Progenitor cell of endocrine pancreas (in vitro differentiated cells): ENCODE measurements at places on chromosomes 13 and 19. TPM values are rescaled to one million over a fixed set of nuclear protein-coding genes. Genes with fewer than 3 reads are reported as not detected.

PLK5 gene
- 0.26 and 0.38 TPM in 2 replicates for total RNA-seq

ZNF613 gene
- 14.0 and 15.8 TPM in 2 replicates for total RNA-seq

ZNF497 gene
- total RNA-seq, result 11.7 and 13.4 TPM in 2 replicates

CGB7 gene
- total RNA-seq, result 0.38 and 0.80 TPM in 2 replicates

UCHL3 gene
- 39.6 and 43.0 TPM in 2 replicates for total RNA-seq

MRPL4 gene
- total RNA-seq, result 51.7 and 52.9 TPM in 2 replicates

DNA sequence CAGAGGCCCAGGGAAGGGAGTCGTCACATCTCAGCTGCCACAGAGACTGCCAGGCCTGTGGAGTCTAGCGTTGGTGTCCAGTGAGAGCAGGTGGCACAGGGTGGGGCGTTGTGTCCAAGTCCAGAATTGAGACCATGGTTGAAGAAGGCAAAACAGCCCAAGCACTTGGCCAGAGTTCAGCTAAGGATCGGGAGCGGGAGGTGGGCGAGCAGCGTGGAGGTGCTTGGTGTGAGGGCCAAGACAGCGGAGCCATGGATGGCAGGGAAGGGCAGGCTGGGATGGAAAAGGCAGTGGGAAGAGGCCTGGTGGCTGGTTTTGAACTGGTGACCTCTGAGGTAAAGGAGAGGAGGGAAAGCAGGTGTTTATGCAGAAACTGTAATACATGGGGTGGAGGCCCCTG, 8.0 kb downstream of the IGFLR1 start:
- no peak overlapping the region for H3K27ac ChIP-seq
- no peaks in the 10 kb centered on the region for H3K27me3 ChIP-seq
- H3K4me1 ChIP-seq, result no peaks in the 10 kb centered on the region
- H3K4me3 ChIP-seq, result no peak overlapping the region
- H3K36me3 ChIP-seq, result peaks cover 32% of the 10 kb centered on the region
- no peak for DNase-seq

GRCh38 chr13:32902874-32903273, 113.3 kb upstream of the KL start:
- no peak for DNase-seq
- H3K36me3 ChIP-seq, result no peaks in the 10 kb centered on the region
- no peaks in the 10 kb centered on the region for H3K4me1 ChIP-seq
- H3K27ac ChIP-seq, result no peak overlapping the region

GRCh38 chr13:80684217-80684991, 343.5 kb upstream of the SPRY2 start:
- DNase-seq, result no peak
- no peaks in the 10 kb centered on the region for H3K27me3 ChIP-seq
- no peak overlapping the region for H3K27ac ChIP-seq
- H3K36me3 ChIP-seq, result peaks cover 4% of the 10 kb centered on the region
- peaks cover under 1% of the 10 kb centered on the region for H3K4me1 ChIP-seq

DNA sequence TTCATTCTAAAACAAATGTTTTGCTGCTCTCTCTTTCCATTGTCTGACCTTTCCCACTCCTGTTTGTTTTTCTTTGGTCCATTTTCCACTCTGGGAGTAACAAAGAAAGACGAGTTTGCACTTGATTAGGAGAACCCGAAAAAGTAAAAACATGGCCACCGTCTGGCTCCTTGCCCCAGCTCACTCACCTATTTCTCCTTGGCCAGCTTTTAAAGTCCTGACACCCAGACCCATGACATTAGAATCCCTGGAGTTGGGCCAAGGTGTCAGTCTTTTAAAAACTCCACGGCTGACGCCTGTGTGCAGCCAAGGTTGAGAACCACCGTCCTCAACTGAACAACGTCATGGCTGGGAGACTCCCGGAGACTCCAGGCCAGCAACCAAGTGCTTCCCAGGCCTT, 63.6 kb upstream of the FLT1 start:
- H3K4me1 ChIP-seq, result peaks cover 2% of the 10 kb centered on the region
- H3K36me3 ChIP-seq, result no peaks in the 10 kb centered on the region
- H3K27me3 ChIP-seq, result peaks cover 10% of the 10 kb centered on the region
- no peak overlapping the region for H3K4me3 ChIP-seq
- no peak for DNase-seq

DNA sequence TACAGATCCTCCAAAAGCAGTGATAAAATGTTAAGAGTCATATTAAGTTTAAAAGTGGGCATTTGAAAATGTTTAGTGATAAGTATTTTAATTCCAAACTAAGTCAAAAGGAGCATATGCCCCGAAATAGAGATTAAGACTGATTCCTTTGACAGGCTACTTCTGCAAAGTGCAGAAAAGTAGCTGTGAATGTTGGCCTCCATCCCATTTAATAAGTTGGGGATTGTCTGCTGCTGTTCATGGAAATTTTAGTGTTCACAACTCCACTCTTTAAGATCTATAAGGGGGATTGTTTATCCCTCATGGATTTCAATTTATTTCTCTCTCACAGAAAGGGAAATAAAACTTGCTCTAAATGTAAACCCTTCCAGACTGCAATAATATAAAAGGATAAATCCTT, 278.3 kb downstream of the KCTD12 start:
- peaks cover 26% of the 10 kb centered on the region for H3K27me3 ChIP-seq
- peaks cover 5% of the 10 kb centered on the region for H3K4me1 ChIP-seq
- DNase-seq, result no peak
- H3K36me3 ChIP-seq, result no peaks in the 10 kb centered on the region
- no peak overlapping the region for H3K27ac ChIP-seq

DNA sequence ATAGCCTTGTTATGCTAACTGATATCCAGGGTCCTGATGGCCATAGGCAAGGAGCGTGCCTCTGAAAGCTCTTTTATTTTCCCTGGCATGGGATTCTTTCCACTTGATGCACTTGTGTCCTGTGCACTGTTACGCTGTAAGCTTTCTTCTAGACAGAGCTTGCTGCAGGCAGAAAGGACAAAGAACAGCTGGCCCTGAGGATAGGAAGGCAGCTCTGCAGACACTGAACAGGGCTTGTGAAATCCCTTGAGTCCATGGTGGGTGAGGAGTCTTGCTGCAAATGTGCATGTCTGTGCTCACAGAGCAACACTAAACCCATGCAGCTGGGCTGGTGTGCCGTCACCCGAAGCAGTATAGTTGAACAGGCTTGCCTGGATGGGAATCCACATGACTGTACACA, 126.6 kb downstream of the AKAP11 start:
- H3K4me1 ChIP-seq, result no peaks in the 10 kb centered on the region
- no peak for DNase-seq
- H3K27me3 ChIP-seq, result peaks cover 9% of the 10 kb centered on the region
- H3K27ac ChIP-seq, result no peak overlapping the region
- H3K4me3 ChIP-seq, result no peak overlapping the region

- no peak for DNase-seq
- no peak overlapping the region for H3K4me3 ChIP-seq
- H3K27me3 ChIP-seq, result no peaks in the 10 kb centered on the region
- H3K4me1 ChIP-seq, result peaks cover 4% of the 10 kb centered on the region
Measured at GRCh38 chr13:60410299-60410698, 13.3 kb downstream of the TDRD3 start.

- H3K4me3 ChIP-seq, result no peak overlapping the region
- peaks cover 1% of the 10 kb centered on the region for H3K4me1 ChIP-seq
- H3K27ac ChIP-seq, result no peak overlapping the region
Measured at GRCh38 chr13:32830336-32831031, 185.7 kb upstream of the KL start.

DNA sequence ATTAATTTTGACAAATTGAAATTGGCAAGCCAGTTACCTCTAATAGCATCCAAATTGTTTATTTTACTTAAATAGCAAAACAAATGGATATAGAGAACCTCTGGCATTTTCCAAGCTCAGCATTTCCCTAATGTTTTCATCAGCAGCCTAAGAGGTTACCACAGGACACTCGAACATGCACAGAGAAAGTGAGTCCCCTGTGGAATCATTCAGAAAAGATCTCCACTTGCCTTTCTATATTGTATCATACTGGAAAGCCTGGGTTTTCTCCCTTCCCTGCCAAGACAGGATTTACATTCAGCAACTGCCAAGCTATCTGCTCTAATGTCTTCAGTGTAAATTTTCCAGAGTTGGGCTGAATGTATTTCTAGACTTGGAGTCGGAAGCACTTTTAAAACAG, 188.9 kb downstream of the KCTD12 start:
- no peaks in the 10 kb centered on the region for H3K36me3 ChIP-seq
- no peak for DNase-seq
- peaks cover 4% of the 10 kb centered on the region for H3K4me1 ChIP-seq
- H3K27ac ChIP-seq, result no peak overlapping the region

- peaks cover 8% of the 10 kb centered on the region for H3K4me1 ChIP-seq
- peak within 1 kb of the TSS; percentile 66 for H3K4me3 ChIP-seq
- peak; percentile 22 for DNase-seq
- H3K36me3 ChIP-seq, result no peaks in the 10 kb centered on the region
- H3K27me3 ChIP-seq, result peaks cover 78% of the 10 kb centered on the region
- H3K27ac ChIP-seq, result no peak within 1 kb of the TSS
Measured at GRCh38 chr13:33016414-33017322, at the start of gene KL. Gene KL (plus strand): TSS chr13:33016423. CDS start chr13:33016441, 18 bp downstream.

GRCh38 chr13:40333226-40333625, 333.2 kb downstream of the FOXO1 start:
- H3K27ac ChIP-seq, result peak overlapping the region; percentile 54
- H3K4me3 ChIP-seq, result no peak overlapping the region
- no peak for DNase-seq
- H3K4me1 ChIP-seq, result peaks cover 23% of the 10 kb centered on the region
